ENCODE measurements at places on chromosomes 6 and 20. TPM values are rescaled to one million over a fixed set of nuclear protein-coding genes. Genes with fewer than 3 reads are reported as not detected.

MUCL3 gene
- not detected for total RNA-seq

MLN gene
- total RNA-seq, result not detected

TENT5A gene
- 23.0 TPM for total RNA-seq

LY6G6D gene
- total RNA-seq, result not detected

NOX3 gene
- total RNA-seq, result not detected

KPNA5 gene
- 24.7 TPM for total RNA-seq

PI3 gene
- not detected for total RNA-seq

RCAN2 gene
- total RNA-seq, result 14.0 TPM

C6orf132 gene
- total RNA-seq, result 33.4 TPM

ARG1 gene
- total RNA-seq, result not detected

PPP1R10 gene
- 62.4 TPM for total RNA-seq

TNFRSF6B gene
- 15.5 TPM for total RNA-seq

HLA-E gene
- total RNA-seq, result 507 TPM
